ENCODE measurements at places on chromosomes 3 and 15.

DNA sequence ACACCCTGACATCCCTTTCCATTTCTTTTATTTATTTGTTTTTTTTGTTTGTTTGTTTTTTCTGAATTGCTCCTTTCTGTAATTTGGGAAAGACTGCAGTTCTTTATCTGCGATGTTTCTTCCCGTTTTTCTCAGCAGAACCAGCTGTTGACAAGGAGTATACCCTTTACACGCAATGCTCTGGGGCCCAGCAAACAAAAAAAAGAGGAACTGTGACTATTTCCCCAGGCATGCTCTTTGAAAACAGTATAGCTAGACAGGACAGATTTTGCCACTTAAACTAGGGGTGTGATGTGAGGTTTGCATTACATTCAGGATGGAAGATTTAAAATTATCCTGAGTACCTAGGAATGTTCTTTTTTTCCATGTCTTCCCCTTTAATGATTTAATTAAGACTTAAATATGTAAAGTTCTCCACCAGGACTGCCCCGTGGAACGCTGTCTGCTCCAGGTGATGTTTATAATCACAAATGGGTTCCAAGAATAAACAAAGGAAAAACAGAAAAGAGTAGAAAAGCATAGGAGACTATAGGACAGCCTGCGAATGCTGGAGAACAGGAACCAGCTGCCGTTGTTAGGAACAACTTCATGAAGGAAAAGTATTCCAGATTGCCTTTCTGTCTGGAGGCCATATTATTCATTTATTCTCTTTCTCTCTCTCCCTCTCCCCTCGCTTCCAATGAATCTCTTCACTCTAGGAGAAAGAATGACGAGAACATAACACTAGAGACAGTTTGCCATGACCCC is 43.3 kb downstream of the TGFBR2 start:
- no peak for DNase-seq

- no peak for DNase-seq
These were observed 3.0 kb downstream of the HEG1 start for GRCh38 chr3:125052624-125053303.

DNA sequence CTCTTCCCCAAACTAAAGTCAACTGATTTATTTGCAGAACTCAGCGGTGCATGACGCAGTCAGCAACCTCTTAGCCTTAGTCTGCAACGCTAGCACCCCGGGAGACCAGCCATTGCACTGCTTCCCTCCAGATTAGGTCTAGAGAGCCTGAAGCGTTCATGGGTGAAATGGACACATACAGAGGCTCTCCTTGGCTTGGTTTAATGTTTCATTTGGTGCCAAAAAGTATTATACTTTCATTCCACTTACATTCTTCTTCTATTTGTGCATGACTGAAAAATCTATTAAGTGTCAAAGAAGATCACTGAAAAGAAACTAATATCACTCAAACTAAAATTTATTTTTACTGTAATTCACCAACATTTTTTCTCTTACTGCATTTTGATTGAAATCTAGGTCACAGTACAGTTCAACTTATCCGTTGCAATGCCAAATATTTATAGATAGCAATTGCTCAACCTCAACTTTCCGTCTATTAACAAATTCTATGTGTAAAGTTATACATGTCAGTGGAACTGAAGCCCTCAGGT is 116.2 kb downstream of the ROBO1 start:
- DNase-seq = no peak

DNA sequence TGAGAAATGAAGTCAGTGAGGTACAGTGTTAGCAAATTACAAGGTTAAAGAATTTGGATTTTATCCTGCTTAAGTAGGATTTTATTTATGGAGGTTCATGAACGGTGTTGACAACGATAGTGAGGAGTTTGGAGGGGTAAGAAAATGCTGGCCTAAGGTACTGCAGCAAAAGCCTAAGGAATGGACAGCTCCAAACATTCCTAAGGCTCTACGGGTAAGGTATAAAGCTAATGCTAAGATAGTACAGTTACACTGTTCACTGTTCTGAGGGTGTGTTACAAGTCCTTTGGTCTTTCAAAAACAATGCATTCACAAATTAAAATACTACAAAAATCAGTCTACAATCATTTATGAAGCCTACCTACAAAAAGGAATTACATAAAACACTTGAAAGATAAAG is 7.3 kb downstream of the MTMR10 start:
- no peak for DNase-seq

DNA sequence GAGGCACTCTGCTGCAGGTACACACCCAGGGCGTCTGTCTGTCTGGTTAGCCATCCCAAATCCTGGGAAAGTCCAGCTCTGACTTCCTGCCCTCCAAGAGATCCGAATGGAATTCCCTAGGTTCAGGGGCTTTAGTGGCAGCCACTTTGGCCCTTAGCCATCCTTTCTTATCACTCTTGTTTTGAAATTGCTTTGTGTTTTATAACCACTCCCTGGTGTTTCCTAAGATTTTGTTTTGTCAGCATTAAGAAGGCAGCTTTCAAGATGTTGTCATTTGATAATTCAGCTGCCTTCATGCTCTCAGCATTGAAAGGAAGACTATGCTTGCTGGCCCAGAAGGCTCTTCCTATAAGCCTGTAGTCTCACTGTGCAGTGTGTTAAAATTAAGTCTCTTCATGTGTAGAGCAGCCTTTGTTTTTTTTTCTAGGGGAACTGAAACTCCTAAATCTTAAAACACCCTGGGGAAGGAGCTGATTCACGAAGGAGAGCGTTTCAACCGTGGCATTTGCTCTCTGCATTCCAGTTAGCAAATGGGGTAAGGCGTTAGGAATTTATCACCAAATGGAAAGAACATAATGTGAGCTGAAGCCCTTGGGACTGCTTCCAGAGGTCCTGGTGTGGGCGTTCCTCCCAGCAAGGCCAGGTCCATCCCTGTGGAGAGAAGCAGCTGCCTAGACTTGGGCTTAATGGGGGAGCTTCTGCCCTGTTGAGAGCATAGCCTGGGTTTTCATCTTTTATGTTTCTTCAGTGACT is 14.2 kb upstream of the CLEC3B start:
- DNase-seq = peak; percentile 82

- DNase-seq = no peak
These were observed 42.5 kb downstream of the HERC1 start for GRCh38 chr15:63791228-63791627.

GRCh38 chr3:100402891-100403290 is 1.6 kb downstream of the LNP1 start:
- no peak for DNase-seq

GRCh38 chr3:70811880-70812279 is 499.4 kb upstream of the MDFIC2 start:
- no peak for DNase-seq

DNA sequence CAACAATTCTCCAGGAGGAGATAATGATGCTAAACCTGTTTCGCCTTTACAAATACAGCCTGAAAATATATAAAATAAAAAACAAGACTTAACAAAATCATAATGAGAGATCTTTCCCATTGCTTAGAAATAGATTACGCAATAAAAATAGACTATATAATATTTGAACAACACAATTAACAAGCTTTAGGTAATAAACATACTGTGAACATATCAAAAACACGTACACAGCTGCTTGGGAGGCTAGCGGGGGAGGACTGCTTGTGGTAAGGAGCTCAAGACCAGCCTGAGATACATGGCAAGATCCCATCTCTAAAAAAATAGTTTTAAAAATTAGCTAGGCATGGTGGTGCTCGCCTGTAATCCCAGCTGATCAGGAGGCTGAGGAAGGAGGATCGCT is 8.7 kb downstream of the NSMCE3 start:
- DNase-seq = no peak

DNA sequence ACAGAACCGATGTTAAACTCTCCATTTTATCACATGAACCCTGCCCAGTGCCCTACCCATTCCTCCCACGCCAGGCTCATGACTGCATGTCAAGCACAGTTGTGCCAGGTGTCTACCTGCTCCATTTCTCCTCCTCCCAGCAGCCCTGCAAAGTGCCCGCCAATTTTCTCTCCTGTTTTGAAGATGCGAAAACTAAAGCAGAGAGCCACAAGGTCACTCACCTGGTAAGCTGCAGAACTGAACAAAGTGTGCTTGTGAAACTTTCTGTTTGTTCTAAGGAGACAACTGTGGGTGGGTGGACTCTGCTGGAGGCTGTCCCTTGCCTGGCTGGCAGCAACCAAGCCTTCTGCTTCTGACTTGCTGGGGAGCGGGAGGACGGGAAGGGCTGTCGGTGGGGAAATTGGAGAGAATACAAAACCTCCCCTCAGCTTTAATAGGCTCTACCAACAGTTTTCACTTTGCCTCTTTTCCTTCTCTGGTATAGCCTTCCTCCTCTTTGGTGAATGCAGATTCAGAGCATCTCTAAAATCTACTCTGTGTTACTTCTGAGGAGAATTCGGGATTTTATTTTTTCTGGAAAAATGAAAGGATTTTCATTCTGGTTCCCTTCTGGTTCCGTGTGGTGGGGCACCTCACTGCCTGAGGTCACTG is 23.0 kb downstream of the LIMD1 start:
- DNase-seq = no peak

- no peak for DNase-seq
These were observed 12.8 kb upstream of the GATA2 start for GRCh38 chr3:128505771-128506170.

DNA sequence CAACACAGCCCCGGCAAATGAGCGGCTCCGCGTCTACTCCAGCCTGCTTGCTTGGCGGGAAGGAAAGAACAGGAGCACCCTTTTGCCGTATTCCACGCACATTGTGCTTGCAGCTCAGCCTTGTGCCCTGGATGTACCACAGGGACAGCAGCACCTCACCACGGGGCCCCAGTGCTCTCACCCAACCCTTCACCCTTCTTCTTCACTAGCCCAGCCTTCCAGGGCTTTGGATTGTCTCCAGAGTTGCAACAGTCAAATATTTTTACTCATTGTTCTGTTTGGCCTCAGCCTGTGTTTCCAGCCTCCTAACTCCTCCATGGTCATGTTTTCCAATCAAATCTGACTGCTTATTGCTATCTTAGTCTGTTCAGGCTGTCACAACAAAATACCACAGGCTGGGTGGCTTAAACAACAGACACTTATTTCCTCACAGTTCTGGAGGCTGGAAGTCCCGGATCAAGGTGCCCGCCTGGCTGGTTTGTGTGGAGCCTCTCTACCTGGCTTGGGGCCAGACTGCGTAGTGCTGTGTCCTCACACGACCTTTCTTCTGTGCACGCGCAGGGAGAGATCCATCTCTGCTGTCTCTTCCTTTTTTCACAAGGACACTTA is 79.2 kb upstream of the ABHD17C start:
- peak; percentile 74 for DNase-seq

DNA sequence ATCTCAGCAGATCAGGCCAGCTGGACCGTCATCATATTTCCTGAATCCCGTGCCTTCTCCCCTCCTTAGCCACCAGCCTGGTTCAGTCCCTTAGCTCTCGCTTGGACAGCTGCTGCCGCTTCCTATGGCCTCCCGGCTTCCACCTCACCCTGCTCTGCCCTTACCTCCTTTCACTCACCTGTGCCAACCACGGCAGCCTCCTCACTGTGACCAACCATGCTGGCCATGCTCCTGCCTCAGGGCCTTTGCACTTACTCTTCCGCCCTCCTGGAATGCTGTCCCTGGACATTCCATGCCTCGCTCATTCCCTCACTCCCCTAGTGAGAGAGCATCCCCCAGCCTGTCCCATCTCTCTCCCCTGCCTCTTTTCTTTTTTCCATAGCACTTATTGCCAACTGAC is 19.2 kb downstream of the GRIP2 start:
- DNase-seq = peak; percentile 6

DNA sequence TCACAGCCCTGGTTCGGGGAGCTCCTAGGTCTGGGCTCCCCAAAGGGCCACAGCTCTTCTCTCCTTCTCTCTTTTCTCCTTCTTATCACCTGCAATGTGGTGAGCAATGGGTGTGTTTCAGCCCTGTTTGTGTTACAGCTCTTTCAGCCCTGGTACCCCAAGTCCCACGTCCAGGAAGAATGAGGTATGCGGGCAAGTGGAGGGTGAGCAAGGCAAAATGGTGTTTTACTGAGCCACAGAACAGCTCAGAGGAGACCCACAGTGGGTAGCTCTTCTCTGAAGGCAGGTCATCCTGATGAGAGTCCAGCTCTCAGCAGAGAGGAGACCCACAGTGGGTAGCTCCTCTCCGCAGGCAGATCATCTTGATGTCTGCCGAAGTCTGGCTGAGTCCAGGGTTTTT is 86.8 kb downstream of the BFSP2 start:
- no peak for DNase-seq

DNA sequence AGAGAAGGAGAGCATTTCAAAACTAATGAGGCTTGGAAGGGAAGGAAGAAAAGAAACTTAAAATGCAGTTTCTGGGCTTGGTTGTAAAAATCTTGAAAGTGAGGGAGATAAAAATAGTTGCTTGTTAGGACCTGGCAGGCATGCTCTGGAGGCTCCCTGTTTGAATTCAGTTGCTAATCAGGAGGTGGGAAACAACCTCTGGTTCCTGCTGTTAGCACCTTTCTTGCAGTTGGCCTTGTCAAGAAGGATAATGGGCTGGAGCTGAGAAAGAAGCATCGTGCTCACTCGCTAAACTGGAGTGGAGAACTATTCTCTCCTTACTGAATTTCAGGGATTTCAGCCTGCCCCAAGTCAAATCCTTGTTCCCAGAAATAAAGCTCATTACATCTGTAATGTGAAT is 23.4 kb downstream of the SNAPC5 start:
- DNase-seq = no peak

All from ovary (tissue), 10 donors.